ENCODE measurements at places on chromosomes 7 and 10.

- no peak for DNase-seq
Measured at GRCh38 chr10:12225444-12225843, 29.5 kb downstream of the CDC123 start.

DNA sequence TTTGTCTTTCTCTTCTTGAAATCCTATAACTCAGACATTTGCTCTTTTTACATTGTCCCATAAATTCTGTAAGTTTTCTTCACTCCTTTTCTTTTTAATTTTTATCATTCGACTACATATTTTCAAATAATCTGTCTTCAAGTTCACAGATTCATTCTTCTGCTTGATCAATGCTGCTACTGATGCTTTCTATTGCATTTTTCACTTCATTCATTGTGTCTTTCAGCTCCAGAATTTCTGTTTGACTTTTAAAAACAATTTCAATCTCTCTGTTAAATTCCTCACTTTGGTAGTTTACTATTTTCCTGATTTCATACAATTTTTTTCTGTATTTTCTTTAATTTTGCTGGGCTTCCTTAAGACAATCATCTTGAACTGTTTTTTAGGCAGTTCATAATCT lies 230.4 kb downstream of the HPSE2 start:
- no peak for DNase-seq

- DNase-seq = no peak
Measured at GRCh38 chr7:98086281-98086718, 20.4 kb upstream of the LMTK2 start.

DNA sequence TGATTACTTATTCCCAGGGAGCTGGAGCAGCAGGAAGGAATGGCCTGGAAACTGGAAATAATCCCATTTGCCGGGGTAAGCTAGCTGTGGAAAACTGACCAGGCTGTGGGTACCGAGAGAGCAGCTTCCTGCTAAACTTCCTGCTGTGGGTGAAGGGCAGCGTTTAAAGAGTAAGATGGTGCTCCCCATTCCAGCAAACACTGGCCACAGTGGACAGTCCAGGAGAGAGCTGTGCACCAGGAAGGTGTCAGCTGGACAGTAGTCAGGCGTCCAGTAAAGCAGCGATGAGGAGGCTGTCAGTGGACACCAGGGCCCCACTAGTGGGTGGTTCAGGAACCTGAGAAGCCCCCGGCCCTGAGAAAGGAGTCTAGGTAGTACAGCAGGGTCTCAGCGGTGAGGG lies 55.4 kb downstream of the TBXAS1 start:
- DNase-seq = no peak

DNA sequence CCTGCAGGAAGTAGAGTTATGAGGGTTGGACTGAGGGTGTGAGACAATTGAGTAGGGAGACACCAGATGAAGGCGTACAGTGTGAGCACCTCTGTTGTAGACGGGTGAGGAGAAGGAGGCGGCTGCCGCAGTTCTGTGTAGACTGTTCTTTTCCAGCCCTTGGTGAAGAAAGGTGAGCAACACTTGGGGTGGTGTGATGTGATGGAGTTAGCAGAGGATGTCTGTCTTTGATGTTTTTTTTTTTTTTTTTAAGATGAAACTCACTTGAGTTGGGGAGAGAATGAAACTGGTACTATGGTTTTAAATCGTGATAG lies 42.8 kb upstream of the RNF216 start:
- no peak for DNase-seq

DNA sequence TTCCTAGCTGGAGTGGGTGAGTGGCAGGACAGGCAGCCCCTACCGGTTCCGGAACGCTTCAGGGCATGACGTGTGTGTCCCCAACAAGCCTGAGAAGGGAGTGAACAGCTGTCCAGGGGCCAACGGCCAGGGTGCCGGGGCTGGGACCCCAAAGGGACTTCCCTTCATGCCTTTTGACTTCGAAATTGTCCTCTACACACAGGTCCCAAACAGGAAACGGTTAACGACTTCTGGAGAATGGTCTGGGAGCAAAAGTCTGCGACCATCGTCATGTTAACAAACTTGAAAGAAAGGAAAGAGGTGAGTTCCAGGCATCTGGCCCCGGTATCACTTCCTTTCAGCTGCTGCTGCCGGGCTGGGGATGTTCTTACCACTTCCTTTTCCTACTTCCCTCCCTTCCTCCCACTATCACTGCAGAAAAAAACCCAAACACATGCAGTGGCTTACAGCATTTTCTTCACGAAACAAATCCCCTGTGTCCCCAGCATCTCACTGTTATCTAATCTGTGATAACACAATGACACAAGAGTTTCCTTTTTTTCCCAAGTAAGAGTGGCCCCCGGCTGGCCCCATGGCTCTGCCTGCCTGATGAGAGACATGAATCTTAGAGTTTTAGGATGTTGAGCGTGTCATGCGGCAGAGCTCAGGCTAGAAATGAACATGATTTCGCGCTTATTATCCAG lies 63.2 kb downstream of the MKI67 start:
- DNase-seq = no peak

GRCh38 chr10:59830601-59831259 lies 75.6 kb downstream of the CCDC6 start:
- DNase-seq = peak; percentile 72

GRCh38 chr10:71638064-71638821 lies 81.3 kb downstream of the C10orf105 start:
- no peak for DNase-seq

DNA sequence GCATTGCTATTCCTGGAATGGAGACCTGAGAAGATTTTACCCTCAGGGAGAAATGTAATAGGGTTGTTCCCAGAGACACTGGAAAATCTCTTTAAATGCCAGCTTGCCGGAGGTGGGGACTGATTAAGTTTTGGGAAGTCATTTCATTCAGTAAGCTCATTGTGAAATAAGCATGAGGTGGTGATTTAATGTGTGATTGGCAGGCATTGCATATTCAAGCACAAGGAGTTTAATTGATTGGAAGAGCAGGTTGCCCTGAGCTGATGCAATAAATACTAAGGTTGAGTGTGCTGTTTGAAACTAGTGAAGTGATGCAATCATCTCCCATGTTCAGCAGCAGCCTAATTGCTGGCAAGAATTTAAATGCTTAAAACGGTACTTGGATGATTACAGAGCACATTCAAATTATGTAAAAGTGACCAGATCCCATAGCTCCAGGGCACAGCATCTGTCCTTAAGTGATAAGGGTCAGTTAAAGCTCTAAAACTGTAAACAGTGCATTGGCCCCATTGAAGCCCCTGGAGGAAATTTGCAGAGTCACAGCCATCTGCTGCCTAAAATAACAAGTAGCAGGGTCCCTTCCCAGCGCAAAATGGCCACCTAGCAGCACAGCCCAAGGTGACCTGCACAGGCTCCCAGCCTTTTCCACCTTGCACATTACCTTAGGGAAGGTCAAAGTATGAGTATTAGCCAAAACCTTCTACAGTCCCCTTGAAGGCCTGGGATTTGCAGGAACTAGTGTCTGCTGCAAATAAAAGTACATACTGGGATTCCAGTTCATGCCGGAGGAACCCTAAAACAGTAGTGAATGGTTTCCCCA lies 92.1 kb downstream of the CCDC71L start:
- DNase-seq = peak; percentile 76

DNA sequence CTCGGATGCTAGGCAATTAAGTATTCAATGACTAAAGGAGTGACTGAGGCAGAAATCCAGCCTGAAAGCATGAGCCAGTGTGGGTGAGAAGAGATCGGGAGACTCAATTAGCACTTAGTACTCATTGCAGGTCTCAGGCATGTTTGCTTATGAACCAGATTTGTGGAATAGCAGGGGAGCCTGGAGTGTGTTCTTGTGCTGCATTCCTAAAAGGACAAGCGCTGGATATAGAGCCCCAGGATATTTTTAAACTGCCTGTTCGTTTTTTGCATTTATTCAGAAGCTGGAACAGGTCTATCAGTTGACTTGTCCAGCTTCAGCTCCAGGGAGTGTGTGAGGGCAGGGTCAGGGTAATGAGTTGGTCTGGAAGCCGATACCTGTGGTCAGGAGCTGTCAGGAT lies 120.3 kb downstream of the BMPER start:
- DNase-seq = no peak

DNA sequence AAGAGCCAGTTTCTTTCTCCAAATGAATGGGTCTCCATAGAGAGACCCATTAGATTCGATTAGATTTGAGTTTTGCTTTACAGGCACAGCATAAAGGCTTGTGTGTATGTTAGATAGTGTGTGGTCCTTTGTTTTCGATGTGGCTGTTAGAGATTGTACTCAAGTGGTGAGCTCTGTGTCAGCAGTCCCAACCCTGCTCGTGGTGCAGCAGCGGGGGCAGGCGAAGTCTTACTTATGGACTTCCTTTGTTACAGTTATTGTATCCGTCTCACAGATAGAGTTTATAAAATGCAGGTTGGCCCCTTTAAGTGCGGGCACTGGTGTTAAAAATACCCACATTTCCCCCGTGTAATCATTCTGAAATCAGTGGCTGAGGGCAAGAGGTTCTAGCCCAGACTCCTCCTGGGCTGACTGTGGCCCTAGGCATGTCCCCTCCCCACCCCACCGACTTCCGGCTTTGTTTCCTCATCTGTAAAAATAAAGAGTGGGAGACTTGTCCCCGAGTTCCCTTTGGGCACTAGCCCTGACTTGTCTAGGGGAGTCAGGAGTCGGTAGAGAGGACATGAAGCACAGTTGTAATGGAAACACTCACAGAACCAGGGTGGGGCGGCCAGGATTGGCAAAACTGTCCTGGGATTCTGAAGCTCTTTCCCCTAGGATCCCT lies 28.6 kb downstream of the MTURN start:
- DNase-seq = peak; percentile 24

DNA sequence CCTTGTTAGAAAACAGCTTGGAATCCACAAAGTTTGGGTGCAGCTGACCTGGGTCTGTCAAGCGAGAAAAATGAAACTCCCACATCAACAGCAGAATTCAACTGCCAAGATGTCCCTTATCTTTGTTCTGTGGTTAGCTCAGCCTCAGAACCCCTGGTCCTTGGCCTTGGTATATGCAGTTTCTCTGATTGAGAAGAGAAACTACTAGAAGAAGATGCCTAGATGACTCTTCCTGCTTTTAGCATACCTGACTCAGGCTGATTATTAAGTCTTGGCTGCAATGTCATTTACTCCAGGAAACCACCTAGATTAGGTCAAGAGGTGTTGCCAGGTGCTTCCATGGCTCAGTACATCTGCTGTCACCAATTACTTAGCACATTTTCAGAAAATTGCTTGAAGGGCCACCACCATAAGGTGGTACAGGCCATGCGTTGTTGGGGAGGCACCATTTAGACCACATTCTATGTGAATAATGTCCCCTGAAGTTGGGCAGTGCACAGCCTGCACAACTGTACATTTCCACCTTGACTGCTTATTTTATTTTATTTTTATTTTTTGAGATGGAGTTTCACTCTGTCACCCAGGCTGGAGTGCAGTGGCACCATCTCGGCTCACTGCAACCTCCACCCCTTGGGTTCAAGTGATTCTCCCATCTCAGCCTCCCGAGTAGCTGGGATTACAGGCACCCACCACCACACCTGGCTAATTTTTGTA lies 59.4 kb upstream of the ZNF438 start:
- no peak for DNase-seq

DNA sequence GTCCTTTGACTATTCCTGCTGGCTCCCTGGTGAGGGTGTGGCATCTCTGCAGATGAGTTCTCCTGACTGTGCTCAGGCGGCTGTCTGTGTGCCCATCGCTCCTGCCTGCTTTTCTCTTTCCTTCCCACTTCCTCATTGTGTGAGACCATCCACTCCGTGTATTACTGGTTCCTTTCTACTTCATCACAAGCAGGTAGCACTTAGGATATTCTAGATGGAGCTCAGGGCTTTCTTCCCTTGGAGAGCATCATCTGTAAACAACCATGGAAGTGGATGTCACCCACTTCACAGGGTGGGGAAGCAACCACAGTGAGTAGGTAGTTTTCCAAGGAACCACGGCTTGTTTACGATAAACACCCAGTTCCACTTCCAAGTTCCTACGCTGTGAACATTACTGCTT lies 15.7 kb downstream of the DNAJB6 start:
- DNase-seq = no peak

GRCh38 chr7:66110856-66111255 lies 3.8 kb upstream of the CRCP start:
- peak; percentile 76 for DNase-seq

DNA sequence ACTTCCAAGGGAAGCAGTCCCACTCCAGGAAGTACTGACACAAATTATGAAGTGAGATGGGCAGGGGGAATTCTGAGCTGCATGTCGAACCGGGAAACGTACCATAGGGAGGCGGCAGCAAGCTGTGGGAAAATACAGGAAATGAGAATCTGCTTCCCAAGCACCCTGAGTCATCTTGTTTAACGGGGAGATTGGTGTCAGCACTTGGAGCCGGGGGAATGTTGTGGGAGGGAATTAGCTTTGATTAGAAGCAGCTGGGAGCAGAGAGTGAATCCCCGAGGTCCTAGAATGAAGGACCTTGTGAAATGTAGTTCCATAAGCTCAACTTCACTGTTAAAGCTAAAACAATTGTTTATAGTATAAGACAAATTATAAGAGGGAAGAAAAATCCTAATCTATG lies 141.4 kb upstream of the PRKCQ start:
- peak; percentile 91 for DNase-seq

DNA sequence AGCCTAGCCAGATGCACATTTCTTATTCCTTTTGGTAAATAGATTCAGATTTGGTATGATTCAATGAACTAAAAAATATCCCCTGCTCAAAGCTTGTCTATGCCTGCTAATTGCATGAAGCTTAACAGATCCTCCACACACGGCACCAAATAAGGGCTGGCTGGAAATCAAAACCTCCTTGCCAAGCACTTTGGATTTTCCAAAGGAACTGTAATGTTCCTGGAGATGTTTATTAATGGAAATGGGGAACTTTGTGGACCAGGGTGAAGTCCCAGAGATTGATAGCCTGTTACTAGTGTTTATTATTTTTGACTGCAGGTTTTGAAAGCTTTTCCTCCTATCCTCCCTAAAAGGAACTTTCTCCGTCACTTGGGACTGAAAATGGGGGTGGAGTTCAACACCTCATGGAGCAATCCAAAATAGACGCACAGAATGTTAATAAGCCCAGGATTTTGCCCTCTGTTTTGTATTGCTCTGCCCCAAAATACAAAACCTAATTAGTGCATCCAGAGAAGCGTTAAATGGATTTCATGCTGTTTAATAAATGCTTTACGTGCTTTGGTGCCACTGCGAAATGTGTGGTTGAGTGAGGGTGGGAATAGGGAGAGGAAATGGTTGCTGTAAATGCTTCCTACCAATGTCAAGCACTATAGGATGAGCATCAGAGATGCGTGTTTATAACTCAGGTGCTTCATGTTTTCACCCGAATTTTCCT lies 1027.7 kb downstream of the LRMDA start:
- no peak for DNase-seq

DNA sequence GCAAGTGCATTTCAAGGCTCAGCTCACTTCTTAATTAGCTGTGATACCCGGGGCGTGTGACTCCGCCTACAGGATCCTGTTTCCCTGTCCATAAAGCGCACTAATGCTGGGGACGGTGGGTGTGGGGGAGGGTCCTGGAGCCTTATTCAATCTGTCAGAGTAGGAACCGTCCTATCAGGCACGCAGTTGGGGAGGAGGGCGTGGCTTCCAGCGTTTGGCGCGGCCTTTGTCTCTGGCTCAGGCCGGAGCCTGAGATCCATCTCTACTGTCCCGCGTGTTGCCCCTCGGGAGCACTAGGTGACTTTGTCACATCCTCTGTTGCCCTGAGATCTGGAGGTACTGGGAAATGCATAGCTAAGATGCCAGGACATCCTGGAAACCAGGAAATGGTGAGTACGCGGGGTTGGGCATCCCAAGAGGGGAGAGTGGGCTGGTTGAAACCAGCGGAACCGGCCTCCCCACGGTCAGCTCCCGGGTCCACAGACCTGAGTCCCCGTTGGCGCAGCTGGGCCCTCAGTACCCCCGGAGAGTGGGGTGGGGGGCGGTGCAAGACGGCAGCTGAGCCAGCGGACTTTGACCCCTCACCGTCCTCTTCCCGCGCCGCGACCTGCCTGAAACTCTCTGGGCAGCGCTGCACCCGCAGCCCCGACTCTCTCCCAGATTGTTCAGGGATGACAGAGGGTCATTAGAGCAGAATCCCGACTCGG lies 104.4 kb upstream of the ZNF92 start:
- DNase-seq = peak; percentile 62

Data from GM03348 (cell line).